ENCODE measurements at places on chromosomes 3 and 15. TPM values are rescaled to one million over a fixed set of nuclear protein-coding genes. Genes with fewer than 3 reads are reported as not detected.

CELF6 gene
- 23.9 TPM for total RNA-seq

WDR49 gene
- 1.1 TPM for total RNA-seq

GXYLT2 gene
- 33.9 TPM for total RNA-seq

FGD5 gene
- 17.3 TPM for total RNA-seq

TMPRSS7 gene
- total RNA-seq: not detected

SYNPR gene
- 21.0 TPM for total RNA-seq

TMCO5A gene
- not detected for total RNA-seq

Data from camera-type eye (tissue), 1 donor.